Activated T-helper 1 cell treated with anti-CD3 and anti-CD28 coated beads, Interleukin-2, amount 50 U/mL, for 16 hours (primary cell): ENCODE measurements at places on chromosomes 6 and 20.

DNA sequence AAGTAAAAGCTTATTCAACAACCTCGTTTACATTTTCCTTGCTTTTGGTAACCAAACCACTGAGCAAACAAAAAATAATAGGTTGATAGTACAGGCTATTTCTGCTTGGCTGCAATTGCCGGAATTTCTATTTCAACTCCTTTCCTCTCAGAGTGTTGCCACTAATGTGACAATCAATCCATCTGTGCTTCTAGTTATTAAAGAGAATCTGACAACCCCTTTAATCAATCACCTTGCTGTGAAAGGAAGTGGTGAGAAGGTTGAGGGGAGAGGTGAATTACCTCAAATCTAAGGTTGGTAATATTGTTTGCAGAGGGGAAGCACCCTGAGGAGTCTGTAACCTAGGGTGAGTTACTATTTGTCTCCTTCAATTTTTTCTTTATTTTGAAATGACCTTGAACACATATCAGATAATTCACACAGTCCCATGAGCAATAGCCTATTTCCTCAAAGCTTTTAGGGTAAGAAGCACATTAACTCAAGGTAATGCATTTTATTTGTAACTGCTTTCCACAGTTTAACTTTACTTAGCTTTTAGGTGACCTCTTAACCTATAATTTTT, 603.4 kb downstream of the MMUT start:
- no peak for DNase-seq

DNA sequence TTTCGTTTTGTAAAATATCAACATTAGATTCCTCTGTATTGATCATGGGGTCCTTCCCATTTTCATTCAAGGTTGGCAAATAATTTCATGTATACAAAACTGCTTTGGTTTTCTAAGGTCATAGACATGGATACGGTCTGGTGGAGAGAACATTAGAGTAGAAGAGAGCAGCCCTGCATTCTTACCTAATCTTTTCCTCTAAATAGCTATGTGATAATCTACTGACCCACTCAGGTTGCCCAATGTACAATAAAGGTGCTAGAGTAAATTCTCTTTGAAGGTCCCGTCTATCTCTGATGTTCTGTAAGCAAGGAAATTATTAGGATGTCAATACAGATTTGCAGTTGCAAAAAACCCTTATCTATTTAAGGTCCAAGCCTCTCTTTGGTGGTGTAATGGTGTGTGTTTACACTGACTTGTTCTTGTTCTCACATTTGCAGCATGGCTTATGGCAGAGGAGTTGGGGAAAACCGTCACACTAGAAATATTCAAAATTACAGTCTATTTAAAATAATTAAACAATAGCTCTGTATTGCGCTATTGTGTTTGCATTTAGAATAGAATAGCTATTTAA, 31.2 kb upstream of the NOX3 start:
- no peak for DNase-seq

DNA sequence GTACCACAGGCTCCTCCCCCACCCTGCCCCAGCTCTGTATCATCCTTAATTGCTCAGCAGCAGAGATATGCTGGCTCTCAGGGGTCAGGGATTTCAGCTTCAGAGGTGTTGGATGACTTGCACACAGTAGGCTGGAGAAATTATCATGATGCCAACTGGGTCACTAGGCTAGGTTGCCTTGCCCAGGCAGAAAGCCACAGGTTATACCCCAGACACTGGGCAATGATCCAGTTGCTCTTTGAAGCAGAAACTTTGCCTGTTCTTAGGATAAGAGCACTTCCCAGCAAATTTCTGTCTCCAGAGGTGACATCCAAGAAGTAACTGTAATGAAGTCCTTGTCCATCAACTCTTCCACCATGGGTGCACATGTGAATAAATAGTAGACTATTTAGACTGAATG, 38.3 kb upstream of the SCML4 start:
- DNase-seq = no peak

- DNase-seq = peak; percentile 53
These were observed 21.1 kb upstream of the NOTCH4 start for GRCh38 chr6:32244946-32245398.

DNA sequence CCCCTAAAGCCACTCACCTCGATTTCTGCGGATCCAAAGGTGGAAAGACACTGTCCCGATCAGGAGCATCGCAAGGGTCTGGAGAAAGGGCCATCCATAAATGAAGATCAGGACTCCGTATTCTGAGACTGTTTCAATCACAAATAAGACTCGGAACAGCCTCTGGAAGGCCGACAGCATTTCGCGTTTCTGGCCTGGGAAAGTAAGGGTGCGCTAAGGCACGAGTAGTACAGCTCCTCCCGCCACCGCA, 44.6 kb downstream of the DPPA5 start:
- DNase-seq = no peak

- DNase-seq = no peak
These were observed 6.3 kb downstream of the GABRR2 start for GRCh38 chr6:89308525-89309395.

DNA sequence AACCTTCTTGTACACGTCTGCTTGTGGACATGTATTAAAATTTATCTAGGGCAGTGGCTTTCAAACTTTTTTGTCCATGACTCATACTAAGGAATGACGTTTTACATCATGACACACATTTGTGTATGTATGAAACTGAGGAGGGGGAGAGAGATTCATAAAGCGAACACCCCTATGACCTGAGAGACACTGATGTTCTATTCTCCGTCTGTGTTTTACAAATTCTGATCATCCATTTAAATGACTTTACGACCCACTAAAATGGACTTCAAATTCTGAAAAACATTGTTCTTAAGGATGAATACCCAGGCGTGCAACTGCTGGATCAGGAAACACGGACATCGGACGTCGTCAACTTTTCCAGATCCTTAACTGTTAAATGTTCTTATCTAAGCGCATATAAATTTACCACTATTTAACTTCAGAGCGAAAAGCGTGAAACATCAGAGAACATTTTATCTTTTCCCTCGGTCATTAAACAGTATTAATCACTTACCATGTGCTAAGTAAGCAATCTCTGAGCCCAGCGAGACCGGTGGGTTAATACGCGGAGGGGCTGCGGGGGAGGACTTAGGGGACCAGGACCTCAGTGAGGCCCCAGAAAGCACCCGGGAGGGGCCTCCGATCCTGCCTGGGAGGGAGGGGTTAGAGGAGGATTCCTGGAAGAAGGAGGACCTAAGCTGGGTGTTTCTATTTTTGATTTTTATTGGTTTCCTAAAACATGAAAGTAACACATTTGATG, 1.2 kb downstream of the PLAGL1 start:
- DNase-seq = no peak

DNA sequence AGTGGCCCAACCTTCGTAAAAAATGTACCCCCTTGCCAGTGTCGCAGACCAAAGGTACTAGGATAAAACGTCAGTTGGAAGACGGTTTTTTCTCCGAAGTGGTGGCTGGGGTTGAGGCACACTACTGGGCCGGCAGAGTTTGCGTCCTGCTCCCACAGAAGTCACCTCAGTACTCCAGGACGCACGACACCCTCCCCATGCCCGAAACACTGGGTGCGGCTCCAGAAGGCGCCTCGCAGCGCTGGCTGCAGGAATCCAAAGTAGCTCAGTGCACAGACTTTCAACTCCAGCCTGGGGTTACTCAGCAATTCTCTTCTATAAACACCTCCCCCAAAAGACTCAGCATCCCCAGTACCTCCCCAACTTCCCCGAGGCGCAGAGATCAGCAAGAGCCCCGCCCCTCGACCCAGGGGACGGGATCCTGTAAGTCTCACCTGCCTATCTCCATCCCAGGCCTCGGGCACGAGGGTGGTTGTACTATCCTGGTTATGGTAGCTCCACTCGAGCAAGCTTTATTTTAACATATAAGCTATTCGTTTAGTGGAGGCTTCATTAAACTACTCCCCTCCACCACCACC, 88.2 kb downstream of the ZFP64 start:
- DNase-seq = no peak

- DNase-seq = no peak
These were observed 1.8 kb downstream of the LTB start for GRCh38 chr6:31580438-31580740.

DNA sequence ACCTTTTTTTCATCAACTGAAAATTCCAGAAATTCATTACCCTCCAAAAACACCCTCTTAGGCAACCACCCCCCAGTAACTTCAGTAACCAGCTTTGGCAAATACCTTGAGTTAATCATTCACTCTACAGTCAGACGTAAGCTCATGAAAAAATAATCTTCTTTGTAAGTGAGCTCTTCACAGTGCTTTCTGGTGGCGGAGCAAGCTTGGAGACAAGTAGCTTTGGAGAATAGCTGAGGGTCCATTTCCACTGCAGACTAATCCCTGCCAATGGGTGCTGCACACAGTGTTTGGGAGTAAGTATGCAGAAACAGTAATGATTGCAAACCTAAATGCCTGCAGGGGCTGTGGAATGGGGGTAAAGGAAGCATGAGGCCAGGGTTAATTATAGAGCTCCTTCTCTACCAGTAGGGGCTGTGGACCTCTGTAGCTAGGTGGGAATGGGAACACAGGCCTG, 56.8 kb upstream of the HINT3 start:
- DNase-seq = no peak
